ENCODE measurements at places on chromosomes 2 and 18. TPM values are rescaled to one million over a fixed set of nuclear protein-coding genes. Genes with fewer than 3 reads are reported as not detected.

- DNase-seq: peak; percentile 32
These were observed 58.0 kb upstream of the EML6 start for GRCh38 chr2:54665436-54665856.

- DNase-seq: no peak
These were observed 71.2 kb downstream of the AGAP1 start for GRCh38 chr2:235564884-235565530.

DNA sequence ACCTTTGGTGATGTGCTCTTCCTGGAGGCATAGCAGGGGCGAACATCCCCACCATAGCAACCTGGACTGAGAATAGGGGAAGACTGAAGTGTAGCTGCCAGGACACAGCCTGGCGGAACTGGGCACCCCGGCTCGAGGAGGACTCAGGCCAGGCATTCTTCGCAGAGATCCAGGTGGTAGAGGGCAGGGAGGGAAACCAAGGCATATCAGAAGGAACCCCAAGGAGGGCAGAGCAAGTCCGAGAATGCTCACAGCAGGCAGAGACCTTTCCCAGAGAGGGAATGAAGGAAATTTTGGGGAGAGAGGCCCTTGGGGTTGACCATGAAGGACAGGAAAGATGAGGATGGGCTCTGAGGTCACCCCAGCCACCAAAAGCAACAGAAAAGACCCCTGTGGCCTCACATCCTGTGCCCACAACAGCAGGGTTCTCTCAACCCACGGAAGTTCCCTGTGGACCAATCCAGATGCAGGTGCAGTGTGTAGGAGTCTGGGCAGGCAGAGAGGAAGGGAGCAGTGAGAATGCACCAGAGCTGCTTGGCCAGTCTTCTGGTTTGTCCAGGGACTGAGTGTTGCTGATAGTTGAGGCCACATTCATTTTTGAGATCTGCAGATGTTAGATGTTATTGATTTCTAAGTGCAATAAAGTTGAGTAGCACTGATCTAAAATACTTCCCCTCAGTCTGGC is 136.9 kb downstream of the PXDN start:
- DNase-seq: no peak

- peak; percentile 36 for DNase-seq
These were observed 94.3 kb upstream of the ITGB6 start for GRCh38 chr2:160294339-160294803.

- DNase-seq: no peak
These were observed 24.0 kb upstream of the ZNF516 start for GRCh38 chr18:76518860-76519538.

GRCh38 chr2:74828543-74828942 is 5.4 kb upstream of the HK2 start:
- DNase-seq: no peak

- no peak for DNase-seq
These were observed 5.3 kb upstream of the PAX3 start for GRCh38 chr2:222303828-222304736.

GRCh38 chr2:147913701-147914480 is 69.1 kb downstream of the ACVR2A start:
- no peak for DNase-seq

GRCh38 chr2:217227794-217228193 is 367.9 kb upstream of the TNP1 start:
- DNase-seq: no peak

DNA sequence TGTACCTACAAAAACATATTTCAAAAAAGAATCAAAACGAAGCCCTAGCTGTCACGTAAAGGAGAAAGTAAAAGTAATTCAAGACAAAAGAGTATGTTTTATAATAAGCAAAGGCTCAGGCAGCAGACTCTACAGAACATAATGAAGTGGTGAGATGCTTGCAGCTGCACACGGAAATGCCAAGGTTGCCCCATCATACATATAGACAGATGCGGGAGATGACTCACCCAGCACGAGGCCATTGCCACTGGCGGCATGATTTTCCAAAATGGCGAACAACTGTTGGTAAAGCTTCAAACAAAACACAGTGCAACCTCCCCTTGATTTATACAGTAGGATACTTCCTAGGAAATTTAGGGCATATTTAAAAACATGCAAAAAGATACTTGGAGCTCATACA is 26.0 kb upstream of the C1QL2 start:
- DNase-seq: no peak

DNA sequence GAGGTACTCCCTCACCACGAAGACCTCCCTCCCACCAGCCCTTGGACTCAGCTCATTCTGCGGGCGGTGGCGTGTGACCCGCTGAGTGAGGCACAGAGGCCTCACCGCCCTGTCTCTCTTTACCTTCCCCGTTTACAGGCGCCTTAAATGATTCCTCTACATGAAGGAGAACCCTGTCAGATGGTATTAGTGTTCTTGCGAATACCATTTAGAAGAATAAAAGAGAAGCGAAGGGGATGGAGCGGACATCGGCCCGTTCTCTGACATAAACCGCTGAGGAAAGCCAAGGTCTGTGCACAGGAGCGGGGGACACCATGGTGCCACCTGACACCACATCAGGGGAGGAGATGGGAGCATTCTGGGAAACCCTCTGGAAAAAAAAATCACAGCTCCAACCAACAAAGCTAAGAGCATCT is 179.8 kb downstream of the HDAC4 start:
- no peak for DNase-seq

DNA sequence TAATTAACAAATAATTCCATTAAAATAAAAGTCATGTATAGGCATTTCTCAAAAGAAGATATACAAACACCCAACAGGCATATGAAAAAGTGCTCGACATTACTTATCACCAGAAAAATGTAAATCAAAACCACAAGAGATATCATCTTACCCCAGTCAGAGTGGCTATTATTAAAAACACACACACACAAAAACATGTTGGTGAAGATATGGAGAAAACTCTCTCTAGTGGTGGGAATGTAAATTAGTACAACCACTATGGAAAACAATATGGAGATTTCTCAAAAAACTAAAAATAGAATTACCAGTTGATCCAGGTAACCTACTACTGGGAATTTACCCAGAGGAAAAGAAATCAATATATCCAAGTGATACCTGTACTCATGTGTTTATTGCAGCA is 966.3 kb upstream of the POU3F3 start:
- DNase-seq: no peak

DNA sequence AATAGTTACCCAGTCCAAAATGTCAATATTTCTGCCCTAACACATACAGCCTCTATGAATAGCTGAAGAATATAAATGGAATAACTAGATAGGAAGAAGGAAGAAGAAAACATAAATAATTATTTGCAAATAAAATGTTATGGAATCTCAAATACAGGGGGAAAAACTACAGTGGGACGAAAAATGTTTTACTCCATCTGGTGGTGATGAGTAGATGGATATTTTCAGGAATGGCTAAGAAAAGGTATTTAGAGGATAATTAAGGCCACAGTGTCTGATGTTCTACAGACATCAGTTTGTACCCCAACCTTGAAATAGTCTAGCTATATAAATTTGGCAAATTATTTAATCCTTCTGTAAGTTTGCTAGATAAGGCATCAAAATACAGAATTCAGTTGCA is 178.1 kb upstream of the FSHR start:
- DNase-seq: no peak

GRCh38 chr2:150339282-150339681 is 148.2 kb downstream of the RND3 start:
- DNase-seq: no peak

Gene DNAJB2
- 31.0 TPM for total RNA-seq

DNA sequence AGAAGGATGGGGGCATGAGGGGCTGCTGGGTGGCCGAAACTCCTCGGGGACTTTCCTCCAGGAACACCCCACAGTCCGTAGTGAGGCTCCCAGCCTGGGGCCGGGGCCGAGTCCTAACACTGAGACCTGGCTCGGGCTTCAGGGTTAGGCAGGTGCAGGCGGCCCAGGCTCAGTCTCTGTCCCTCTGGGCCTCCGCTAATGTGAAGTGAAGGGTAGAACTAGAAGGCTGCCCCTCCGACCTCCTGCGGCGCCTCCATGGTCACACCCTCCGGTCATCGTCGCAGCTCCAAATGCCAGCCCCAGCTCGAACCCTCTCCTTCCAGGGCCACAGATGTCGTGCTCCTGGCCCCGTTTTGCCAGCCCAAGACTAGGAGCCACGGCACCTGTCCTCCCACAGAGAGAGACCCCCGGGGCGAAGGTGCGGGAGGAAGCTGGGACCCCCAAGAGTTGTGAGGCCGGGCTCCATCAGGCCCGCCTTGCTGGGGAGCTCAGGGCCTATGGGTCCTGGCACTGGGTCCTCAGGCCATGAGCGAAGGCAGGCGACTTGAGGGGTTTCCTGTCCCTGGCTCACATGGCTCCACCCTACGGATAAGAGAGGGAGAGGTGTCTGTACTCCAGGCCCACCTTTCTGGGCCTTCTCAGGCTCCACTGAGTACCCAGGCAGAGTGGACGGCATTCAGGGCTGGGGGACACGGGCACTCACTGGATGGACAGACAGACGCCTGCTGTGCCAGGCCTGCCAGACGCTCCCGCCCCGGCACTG is 797 bp downstream of the ANO7 start:
- DNase-seq: no peak

GRCh38 chr2:194166818-194167217 is 1490.2 kb upstream of the SLC39A10 start:
- DNase-seq: no peak

DNA sequence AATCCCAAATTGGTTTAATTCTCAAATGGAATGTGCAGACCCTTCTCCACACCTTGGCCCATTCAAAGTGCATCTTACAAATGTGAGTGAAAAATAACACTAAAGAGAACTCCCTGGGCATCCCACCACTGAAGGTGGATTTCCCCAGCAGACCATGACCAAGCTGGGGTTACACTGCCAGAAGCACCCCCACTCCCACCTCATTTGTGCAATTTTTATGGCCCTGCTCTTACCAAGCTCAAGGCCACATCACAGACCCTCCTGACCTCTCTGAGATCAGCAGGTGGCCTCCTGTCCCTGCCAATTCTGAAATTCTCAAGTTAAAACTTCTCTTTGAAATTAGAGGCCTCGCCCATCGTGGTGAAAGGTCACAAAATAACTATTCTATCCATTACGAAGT is 21.6 kb downstream of the SIGLEC15 start:
- no peak for DNase-seq

DNA sequence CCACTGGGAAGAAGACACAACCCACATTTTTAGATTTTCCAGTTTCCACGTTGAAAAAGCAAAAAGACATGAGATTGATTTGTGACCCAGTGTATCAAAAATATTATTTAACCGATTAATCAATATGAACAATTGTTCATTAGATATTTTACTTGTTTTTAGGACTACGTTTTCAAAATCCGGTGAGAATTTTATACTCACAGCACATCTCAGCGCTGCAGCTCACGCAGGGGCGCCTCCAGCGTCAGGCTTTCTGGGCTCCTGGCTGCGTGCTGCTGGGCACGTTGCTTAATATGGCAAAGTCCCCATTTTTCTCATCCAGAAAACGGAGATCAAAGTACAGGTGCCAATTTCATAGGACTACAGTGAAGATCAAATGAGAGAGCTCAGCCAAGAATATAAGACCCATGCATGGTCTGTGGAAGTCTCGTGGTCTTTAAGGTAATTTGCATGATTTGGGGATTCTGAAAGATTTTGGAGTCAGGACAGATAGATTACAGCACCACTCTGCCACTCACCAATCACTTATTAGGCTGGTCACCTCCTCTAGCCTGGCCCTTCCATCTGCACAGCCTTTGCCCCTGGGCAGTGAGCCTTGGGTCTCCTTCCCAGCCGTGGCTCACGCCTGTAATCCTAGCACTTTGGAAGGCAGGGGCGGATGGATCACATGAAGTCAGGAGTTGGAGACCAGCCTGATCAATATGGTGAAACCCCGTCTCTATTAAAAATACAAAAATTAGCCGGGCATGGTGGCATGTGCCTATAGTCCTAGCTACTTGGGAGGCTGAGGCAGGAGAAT is 36.2 kb downstream of the PTPN18 start:
- DNase-seq: no peak

Gene CABYR
- total RNA-seq: 1.5 TPM

GRCh38 chr18:72672364-72673184 is 128.4 kb upstream of the CBLN2 start:
- DNase-seq: no peak

Gene SCYGR6
- not detected for total RNA-seq

GRCh38 chr2:161352719-161353118 is 44.5 kb downstream of the PSMD14 start:
- DNase-seq: no peak

DNA sequence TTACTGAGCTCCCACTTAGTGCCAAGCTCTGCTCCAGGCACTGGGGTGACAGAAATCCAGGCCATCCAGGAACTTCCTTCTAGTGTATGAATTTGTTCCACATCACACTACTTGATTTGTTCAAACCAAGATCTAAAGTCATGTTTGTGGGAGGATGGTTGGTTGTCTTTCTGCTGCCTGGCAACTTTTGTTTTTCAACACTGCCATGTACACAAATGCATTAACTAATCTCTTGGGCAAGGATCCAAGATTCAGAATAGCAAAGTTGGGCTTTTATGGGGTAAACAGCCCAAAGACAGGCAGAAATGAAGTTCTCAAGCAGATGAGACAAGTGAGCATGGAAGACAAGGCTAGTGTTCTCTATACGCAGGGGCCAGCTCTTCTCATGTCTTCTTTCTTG is 53.4 kb upstream of the PROKR1 start:
- no peak for DNase-seq

GRCh38 chr18:13615432-13615861 is 110.9 kb downstream of the FAM210A start:
- no peak for DNase-seq

GRCh38 chr18:64379662-64380061 is 230.8 kb upstream of the LINC00305 start:
- no peak for DNase-seq

- DNase-seq: no peak
These were observed 1219.8 kb upstream of the ZEB2 start for GRCh38 chr2:145739681-145740080.

DNA sequence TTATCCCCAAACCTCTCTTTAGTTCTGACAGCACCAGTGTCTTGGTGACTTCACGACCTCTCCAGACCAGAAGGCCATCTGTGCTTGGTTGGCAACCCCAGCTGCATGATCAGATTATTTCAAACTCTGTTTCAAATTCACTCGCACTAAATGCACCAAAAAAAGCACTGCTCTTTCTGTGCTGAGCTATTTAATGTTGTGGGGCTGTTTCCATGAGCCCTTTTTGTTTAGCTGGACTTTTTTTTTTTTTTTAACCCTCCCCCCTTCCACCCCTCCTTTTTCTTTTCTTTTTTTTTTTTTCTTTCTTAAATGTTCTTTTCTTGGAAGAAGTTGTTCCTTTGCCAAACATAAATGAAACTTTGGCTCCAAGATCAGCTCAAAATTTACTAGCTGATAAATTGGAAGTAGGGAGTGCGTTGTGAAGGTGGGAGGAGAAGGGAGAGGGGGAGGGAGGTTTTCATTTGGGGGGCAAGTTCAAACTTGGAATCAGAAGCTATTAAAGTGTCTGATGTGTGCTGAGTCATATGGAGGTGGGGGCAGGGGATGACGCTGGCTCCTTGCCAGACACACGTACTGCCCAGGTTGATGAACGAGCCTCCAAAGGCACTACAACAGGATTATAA is 543.0 kb upstream of the TNP1 start:
- DNase-seq: no peak

Gene REG3G
- not detected for total RNA-seq

DNA sequence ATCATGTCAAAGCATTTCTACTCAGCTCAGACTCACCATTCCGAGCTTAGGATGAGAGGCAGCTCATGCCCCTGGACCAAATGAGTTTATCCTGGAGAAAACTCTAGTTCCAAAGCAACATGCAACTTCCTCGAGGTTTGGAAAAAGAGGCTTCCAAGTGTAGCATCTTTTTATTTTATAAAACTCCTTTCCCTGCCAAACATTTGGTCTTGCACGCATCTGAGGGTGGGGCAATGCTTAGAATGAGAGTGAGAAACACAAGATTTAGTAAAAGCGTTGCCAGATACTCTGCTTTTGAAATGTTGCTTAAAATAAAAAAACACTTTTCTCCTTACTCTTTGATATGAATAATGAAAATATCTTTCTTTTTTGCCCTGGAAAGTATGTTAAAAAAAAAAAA is 151.5 kb downstream of the NCKAP5 start:
- no peak for DNase-seq
